ENCODE measurements at places on chromosomes 1 and 21. TPM values are rescaled to one million over a fixed set of nuclear protein-coding genes. Genes with fewer than 3 reads are reported as not detected.
A peak's percentile ranks its signal among the peaks of the same experiment; 100 is the strongest.

The PDE9A gene
- 8.4 TPM for total RNA-seq

The PDZK1 gene
- total RNA-seq, result 7.9 TPM

The HYI gene
- 59.7 TPM for total RNA-seq

The DISP3 gene
- 0.05 TPM for total RNA-seq

The CAMSAP2 gene
- 7.2 TPM for total RNA-seq

The GCSAML gene
- not detected for total RNA-seq

The VHLL gene
- total RNA-seq, result not detected

The TDRD10 gene
- not detected for total RNA-seq

- DNase-seq, result no peak
These were observed 19.5 kb upstream of the RNF223 start for GRCh38 chr1:1093610-1093943.

- DNase-seq, result no peak
These were observed 905.7 kb downstream of the PLA2G4A start for GRCh38 chr1:187734427-187734826.

DNA sequence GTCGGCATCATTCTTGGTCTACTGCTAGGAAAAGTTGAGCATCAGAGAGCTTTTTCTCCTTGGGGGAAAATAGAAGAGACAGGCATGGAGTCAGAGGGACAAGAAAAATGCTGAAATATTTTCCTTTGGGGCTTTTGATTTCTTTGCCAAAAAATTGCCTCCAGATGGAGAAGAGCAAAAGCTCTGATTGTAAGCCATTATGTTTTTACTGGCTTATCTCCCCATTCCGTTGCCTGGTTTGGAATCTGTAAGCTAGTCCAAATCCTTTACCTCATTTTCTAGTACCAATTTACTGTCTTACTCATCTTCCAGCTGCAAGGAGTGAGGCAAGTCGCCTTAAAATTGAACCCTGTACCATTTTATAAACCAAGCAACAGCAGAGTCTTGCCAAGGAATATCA, 23.3 kb upstream of the NBL1 start:
- no peak for DNase-seq

GRCh38 chr1:27403065-27403726, 10.8 kb downstream of the GPR3 start:
- DNase-seq, result no peak

GRCh38 chr1:207268337-207268736, 53.1 kb upstream of the CD55 start:
- DNase-seq, result no peak

- DNase-seq, result no peak
These were observed 180.2 kb downstream of the PTPRU start for GRCh38 chr1:29416267-29417146.

DNA sequence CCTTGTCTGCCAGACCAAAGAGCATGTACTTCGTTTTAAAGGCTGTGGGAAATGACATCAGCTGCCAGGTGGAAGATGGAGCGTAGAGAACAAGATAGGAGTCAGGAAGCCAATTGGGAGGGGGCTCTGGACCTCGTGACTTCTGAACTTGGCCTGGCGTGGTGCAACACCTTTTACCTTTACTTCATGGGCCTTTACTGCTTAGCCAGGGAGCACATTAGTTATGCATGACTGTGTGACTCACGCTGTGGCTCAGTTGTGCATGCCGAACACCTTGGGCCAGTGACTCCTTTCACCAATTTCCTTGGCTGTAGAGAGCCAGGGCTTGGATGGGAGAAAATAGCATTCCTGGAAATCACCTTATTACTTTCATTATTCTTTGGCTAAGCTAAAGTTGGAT, 7.2 kb downstream of the XCL1 start:
- DNase-seq, result no peak

- DNase-seq, result no peak
These were observed 383 bp upstream of the PRRX1 start for GRCh38 chr1:170663404-170664092.

DNA sequence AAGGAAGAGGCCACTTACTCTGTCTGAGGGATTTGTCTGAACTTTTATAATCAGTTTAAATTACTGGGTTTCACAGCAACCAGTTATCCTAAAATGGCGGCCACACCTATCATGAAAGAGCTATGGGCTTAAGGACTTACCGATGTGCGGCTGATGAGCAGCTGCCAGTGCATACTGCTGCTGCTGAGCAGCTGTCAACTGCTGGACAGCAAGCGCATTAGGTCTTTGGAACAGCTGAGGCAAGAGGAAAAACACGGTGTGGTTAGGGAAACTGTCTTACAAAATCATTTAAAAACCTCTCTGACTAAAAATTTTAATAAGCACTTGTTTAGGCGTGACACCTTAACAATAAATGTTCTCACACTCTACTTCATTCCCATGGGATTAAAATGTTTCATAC, 72.6 kb upstream of the SDC3 start:
- no peak for DNase-seq

DNA sequence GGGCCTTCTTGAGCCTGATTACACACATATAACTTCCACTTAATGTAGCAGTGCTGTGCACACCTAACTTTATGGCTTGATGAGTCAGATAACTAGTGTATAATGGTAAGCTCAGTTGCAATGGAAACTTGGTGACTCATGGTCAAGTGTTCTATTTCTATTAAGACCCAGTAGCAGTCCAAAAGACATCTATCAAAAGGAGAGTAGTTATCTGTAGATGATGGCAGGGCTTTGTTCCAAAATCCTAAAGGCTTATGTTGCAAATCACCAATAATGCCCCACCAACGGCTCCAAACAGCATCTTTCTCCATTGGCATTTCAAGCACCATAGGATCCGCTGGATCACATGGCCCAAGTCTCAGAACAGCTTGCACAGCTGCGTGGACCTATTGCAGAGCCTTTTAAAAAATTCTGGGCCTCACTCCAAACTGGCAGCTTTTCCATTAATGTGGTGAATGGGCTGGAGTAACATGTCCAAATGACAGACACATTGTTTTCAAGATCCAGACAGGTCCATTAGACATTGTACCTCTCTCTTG, 566.8 kb upstream of the USP24 start:
- DNase-seq, result no peak

- DNase-seq, result no peak
These were observed 50.2 kb upstream of the IVNS1ABP start for GRCh38 chr1:185367218-185367617.

GRCh38 chr1:195462646-195463045, 1145.6 kb downstream of the KCNT2 start:
- DNase-seq, result no peak

GRCh38 chr21:28086861-28087581, 905.7 kb downstream of the LTN1 start:
- no peak for DNase-seq

DNA sequence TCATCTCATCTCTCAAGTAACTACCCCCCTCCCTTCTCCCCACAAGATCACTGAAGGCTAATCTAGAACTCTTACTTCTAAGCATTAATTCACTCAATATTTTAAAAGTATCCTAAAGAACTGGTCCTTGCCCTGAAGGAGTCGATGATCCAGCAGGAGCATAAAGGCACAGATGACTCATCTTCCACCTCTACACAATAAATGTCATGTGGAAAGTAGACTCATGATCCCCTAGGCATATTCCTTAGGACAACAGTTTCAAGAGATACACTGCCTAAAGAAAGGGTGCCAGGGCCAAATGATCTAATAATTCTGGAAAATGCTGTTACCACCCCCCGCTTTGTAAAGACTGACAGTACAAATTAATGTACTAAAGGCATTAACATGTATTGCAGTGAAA, 85.8 kb upstream of the DIRAS3 start:
- no peak for DNase-seq

DNA sequence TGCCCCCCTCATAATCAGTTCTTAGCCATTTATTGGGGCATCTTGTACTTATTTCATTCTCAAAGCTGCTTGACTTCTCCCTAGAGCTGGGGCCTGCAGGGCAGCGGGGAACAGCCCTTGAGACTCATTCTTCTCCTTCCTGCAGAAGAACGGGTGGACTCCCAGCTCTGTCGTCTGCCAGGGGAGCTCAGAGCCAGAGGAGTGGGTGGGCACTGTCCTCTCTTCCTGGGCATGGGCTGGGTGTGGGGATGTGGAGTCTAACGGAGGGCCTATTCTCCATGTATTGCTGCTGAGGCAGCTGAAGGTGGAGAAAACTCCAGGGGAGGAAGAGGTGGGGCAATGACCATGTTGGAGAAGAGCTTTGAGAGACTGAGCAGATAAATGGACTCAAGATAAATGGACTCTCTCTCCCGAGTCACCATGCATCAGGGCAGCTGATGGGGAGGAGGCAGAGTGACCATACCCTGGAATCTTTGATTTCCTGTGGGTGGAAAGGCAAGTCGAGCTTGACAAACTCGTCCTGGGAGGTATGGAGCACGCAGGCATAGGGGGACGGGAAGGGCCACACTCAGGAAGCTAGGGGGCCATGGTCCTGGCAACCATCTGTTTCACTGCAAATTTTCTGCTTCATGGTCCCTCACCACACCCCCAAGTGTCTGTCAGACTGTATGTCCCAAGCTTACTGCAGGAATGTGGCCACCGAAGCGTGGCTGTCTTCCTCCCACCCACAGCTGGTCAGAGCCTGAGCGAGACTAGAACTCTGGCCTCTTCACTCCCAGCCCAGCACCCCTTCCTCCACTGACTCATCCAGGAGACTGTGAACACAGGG, 56.9 kb upstream of the ATP2B4 start:
- DNase-seq, result no peak

DNA sequence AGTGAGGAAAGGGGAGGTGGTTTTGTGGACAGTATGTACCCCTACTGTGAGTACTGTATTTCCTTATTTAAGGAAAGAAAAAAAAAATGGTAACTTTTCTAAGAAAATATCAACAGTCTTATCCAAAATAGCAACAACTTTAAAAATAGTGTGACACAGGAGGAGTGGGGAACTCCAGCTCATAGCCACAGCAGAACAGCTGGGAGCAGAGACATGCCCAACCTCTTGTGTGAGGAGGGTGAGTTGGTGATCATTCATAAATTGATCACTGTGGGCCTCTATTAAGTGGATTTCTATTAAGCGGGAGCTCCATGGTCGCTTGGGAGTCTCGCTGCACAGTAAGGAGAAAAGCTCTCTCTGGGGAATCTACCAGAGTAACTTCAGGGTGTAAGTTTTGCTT, 158.8 kb upstream of the DUSP10 start:
- DNase-seq, result no peak

GRCh38 chr1:150995896-150996295, 10.8 kb downstream of the MINDY1 start:
- DNase-seq, result peak; percentile 64

DNA sequence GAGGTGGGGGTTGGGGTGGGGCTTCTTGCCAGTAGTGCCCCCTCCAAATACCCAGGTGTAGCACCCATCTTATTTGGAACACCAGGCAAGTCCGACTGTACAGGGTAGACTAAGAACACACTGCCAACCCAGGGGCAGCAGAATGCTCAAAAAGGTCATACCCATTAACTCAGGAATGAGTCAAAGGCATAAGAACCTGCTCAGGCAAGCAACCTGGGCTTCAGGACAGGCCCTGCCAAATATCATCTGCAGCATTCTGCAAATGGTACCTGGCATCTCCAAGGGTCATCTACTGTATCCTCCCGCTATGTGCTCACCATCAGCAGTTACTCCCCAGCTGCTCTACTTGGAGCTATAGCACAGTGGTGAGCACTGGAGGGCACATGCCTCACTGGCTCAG, 19.4 kb downstream of the PEA15 start:
- no peak for DNase-seq

DNA sequence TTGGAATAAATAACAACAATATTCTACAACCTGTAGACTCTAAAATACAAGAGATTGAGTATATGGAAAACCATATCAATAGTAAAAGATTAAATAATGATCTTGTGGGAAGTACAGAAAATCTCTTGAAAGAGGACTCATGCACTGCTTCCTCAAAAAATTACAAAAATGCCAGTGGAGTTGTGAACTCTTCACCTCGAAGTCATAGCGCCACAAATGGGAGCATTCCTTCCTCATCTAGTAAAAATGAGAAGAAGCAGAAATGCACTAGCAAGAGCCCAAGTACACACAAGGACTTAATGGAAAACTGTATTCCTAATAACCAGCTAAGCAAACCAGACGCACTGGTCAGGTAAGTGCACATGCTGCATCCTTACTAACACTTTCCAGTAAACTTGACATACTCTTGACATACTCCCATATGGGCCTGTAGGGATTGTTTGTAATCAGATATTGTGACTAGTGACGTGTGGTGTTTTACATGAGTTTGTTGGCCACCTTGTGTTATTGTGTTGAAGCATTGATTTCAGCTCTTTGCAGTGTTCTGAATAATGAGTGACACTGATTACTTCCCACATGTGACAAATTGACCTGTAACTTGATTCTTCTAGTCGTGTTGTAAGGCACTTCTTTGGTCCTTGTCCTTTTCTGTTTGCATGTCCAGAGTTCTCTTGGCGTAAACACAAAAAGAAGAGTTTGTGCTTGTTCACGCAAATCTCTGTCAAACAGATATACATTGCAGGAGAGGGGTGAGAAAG, 28.0 kb downstream of the MACO1 start:
- no peak for DNase-seq

- DNase-seq, result no peak
These were observed 36.3 kb downstream of the C8B start for GRCh38 chr1:56929492-56929891.

- no peak for DNase-seq
These were observed 1.1 kb downstream of the PLEKHA6 start for GRCh38 chr1:204358605-204359004.

DNA sequence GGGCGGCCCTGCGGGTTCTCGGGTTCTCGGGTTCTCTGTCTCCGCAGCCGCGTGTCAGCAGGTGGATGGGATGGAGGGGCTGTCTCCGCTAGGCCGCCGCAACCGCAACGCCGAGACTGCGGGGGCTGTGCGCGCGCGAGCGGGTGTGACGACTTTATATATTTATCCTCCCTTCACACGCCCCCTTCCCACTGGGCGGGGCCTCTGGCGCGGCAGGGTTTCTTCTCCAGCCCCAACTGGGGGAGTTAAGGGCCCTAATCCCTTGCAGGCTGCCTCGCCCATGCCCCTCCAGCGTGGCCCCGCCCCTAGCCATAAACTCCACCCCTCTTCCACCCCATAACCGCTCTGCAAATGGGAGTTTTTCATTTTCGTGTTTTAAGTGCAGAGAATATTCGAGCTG, 3.4 kb downstream of the IGSF21 start:
- DNase-seq, result no peak
